ENCODE measurements at places on chromosomes 5 and 9. TPM values are rescaled to one million over a fixed set of nuclear protein-coding genes. Genes with fewer than 3 reads are reported as not detected.

DNA sequence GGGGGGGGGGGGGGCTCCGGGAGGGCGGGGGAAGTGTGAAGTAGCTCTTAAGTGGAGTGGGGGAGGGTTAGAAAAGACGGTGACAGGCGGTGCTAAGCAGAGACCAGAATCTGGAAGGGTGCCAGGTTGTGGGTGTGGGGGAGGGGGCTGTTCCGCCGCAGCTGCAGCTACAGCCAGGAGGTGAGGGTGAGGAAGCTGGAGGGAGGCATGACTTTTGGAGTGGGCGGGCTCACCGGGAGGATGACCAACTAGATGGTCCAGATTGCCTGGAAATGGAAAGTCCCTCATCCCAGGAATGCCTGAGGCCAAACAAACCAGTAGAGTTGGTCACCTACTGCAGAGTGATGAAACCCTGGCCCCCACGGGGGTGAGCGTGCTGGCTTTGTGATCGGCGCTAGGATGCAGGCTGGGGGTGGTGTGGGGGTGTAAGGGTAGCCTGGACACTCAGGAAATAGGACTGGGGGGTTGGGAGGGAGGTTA is 158.1 kb upstream of the SHB start:
- peak; percentile 53 for DNase-seq

DNA sequence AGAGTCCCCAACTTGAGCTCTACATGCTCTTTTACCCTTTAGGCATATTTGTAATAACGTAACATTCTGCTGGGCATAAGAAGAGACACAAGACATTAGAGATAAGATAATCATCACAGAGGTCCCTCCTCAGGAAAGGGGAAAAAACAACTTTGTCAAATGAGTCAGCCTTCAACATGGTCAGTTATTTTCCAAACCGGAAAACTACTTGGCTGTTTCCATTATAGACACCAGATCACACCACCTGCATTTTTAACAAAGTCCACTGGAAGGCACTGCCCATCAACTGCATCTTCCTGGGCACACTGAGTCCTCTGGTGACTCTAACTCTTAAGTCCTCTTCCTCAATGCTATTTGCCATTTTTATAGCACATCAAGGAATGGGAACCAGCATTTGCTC is 221.8 kb downstream of the FAM114A2 start:
- DNase-seq, result no peak

DNA sequence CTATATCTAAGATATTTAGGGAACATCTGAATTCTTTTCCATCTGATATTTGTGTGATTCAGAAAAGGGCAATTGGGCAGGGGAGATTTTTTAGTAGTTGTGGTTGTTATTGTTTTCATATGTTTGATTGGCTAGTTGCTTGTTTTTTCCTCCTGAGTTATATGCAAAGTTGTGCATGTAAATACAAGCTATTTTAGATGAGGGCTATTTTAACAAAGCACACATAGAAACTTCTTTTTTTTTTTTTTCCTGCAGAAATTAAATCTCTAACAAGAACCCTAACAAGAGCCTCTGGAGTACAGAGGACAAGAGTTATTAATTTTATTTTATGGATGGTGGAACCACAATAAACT is 559.1 kb downstream of the CETN3 start:
- DNase-seq, result no peak

- DNase-seq, result no peak
Observed at GRCh38 chr5:7683753-7684152, 167.2 kb downstream of the CFAP90 start.

DNA sequence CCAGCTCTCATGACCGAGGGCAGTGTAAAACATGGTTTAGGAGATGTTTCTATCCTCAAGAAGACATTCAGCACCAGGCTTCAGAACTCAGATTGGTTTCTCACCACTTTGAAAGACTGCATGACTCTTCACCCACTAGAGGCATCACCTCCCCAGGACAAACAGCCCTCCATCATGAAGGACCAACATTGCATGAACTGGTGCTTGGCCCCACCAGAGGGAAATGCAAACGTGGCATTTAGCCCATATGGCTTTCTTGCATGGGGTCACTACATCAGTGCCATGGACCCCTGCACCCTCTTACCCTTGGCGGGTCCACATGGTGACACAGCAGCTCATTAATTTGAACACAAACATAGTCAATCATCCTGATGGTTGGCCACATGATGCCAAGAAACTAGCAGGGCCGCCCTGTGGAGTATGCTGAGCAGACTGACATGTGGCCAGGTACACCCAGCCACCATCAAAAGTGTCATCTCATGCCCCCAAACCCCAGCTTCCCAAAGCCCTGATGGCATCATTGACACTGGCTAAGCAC is 129.5 kb upstream of the FSTL4 start:
- no peak for DNase-seq

SLIT3 gene
- 0.75 TPM for total RNA-seq

- no peak for DNase-seq
Observed at GRCh38 chr5:82885627-82886389, 191.4 kb downstream of the TMEM167A start.

GRCh38 chr9:71909887-71910649 is 925 bp downstream of the ABHD17B start:
- DNase-seq, result peak; percentile 72

DNA sequence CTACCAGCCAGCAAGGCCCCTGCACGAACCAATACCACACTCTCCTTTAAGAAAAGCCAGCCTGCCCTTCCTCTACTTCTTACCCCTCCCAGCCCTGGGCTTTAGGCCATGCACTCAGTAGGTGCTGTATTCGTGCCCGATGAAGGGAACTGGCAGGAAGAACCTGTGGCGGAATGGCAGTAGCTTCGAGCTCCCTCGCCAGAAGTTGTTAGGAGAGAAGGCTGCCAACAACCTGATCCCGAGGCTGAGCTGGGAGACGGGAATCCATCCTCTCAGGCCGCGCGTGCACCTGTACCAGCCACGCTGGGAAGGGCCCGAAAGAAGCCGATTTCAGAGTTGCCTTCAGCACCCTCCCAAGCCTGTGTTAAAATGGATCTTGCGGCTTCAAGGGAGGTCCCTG is 45.3 kb upstream of the AKNA start:
- no peak for DNase-seq

MAMDC2 gene
- 0.48 TPM for total RNA-seq

Measured in left lobe of liver (tissue), 2 donors.